ENCODE measurements at places on chromosomes 7 and 10.

DNA sequence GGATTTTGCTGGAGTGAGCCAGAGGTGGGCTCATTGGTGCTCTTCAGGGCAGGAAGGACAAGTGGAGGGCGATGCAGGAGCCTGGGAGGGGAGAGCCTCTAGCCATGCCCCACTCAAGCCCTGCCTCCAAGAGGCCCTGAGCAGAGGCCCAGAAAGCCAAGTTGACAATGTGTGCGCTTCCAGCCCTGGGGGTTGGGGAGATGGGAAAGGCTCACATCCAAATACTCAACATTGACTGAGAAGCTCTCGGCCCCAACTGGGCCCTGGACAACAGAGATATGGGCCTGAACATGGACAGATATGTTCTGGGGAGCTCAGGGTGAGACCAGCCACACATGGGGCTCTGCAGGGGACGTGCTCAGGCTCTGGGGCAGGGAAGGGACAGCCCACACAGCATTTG is 39.0 kb downstream of the FRMPD2 start:
- DNase-seq, result no peak

DNA sequence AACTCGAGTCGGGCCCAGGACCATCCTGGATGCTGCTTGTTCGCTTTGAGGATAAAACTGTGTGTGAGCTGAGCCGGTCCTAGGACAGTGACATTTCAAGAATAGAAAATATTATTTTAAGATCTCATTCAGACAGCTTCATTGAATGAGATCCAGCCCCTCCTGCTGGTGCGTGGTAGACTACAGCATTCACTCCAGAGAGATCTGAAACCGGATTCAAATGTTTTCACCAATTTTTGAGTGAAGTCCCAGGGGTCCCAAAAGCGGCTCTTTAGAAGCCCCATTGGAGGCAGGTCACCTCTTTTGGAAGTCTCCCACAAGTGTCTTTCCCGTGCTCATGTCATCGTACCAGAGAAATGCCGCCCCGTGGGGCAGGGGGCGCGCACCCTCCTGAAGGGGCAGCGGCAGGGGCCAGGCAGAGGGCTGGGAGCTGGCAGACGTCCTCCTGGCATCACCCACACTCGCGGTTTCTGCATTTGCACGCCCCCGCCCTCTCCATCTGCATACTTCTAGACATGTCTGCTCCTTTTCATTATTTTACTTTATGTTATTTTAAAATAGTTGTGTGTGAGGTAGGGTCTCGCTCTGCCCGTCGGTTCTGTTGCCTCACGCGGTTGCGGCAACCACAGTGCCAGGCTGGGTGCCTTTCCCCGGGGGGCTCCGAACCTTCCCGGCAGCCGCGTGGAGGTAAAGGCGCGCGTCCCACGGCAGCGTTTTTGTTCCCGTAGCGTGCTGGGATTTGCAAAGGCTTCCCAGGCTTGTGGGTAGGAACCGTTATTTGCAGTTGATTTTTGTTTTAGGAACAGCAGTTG is 52.3 kb upstream of the DPYSL4 start:
- DNase-seq, result no peak

DNA sequence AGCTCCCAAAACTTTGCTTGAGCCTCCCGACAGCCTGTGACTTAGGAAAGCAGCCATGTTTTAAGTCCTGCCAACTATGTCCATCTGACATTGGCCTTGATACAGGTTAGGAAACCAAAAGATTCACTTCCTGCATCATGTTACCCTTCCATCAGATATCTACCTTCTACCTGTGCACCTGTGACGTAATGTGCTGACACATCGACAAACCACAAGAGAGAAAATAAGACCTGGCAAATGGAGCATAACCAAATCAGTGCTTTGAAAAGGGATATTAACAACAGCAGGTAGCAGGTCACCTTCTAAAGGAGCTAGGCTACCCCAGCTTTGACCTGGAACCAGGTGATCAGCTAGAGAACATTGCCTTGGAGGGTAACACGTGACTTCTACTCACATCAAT is 14.8 kb upstream of the PRR15 start:
- no peak for DNase-seq

- DNase-seq, result no peak
Measured at GRCh38 chr7:146206270-146206669, 89.7 kb downstream of the CNTNAP2 start.

DNA sequence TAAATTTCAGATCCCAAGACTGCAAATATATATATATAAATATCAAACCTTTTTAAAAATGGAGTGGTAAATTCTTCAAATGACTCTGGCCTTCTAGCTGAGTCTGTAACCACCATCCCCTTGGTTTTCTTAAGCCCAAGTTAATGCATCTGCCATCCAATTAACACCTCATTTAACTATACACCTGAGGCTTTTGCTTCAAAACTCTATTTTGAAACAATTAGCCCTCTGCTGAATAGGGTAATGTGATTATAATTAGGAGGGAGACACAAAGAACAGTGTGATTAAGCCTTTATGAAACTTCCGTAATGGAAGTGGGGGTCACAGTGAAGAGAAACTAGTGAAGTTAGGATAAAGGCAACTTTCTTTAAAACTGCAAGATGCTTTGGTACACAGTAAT is 83.6 kb downstream of the GPR37 start:
- DNase-seq, result no peak

GRCh38 chr10:6924166-6924565 is 344.1 kb upstream of the PRKCQ start:
- no peak for DNase-seq

- peak; percentile 11 for DNase-seq
Measured at GRCh38 chr7:100486753-100487446, 3.2 kb downstream of the NYAP1 start.

Measured in NCI-H1417 (cell line).